ENCODE measurements at places on chromosomes 3 and 15. TPM values are rescaled to one million over a fixed set of nuclear protein-coding genes. Genes with fewer than 3 reads are reported as not detected.

Gene MESP2
- 1.2 TPM for total RNA-seq

Gene GOLGA6D
- not detected for total RNA-seq

Gene SCN11A
- 0.72 TPM for total RNA-seq

Gene PRSS50
- not detected for total RNA-seq

Gene MEIS2
- 41.0 TPM for total RNA-seq

Gene CTXND1
- 5.3 TPM for total RNA-seq

Gene TGFBR2
- 15.5 TPM for total RNA-seq

Gene ALDH1A2
- total RNA-seq, result 10.7 TPM

Gene KLHL6
- total RNA-seq, result 3.2 TPM

Gene TRPM1
- total RNA-seq, result 0.65 TPM

Gene TRAIP
- total RNA-seq, result 3.7 TPM

Gene SERINC4
- total RNA-seq, result 0.60 TPM

Gene LRRC31
- total RNA-seq, result not detected

Gene NKIRAS1
- total RNA-seq, result 61.3 TPM

Gene IQCH
- 4.3 TPM for total RNA-seq

Gene PIK3CA
- total RNA-seq, result 36.8 TPM

Gene POLQ
- total RNA-seq, result 0.70 TPM

Gene POC1A
- total RNA-seq, result 3.5 TPM

Gene SLC51A
- 0.95 TPM for total RNA-seq

Gene DUOX2
- 0.33 TPM for total RNA-seq

Gene NMB
- 3.4 TPM for total RNA-seq

Gene STAB1
- total RNA-seq, result 18.0 TPM

Gene MFGE8
- total RNA-seq, result 98.4 TPM

Gene COL7A1
- 17.5 TPM for total RNA-seq

Gene CFAP100
- total RNA-seq, result 0.97 TPM

Gene SYNPR
- 86.0 TPM for total RNA-seq

Gene ST3GAL6
- total RNA-seq, result 32.4 TPM

Gene SYNM
- 84.3 TPM for total RNA-seq

Gene NR2E3
- not detected for total RNA-seq

Gene ZKSCAN7
- 5.2 TPM for total RNA-seq

Gene CSPG4
- 16.8 TPM for total RNA-seq

Gene CATSPER2
- total RNA-seq, result 30.4 TPM

Gene CLEC3B
- 18.2 TPM for total RNA-seq

Gene ARPP21
- 100 TPM for total RNA-seq

Gene ATP2B2
- 364 TPM for total RNA-seq

Gene ARHGAP31
- 18.4 TPM for total RNA-seq

Gene WDR76
- total RNA-seq, result 4.3 TPM

Gene MORC1
- 0.27 TPM for total RNA-seq

Gene REC114
- not detected for total RNA-seq

Gene ZNF501
- 7.0 TPM for total RNA-seq

Gene PTH1R
- 16.3 TPM for total RNA-seq

Gene GOLGA6L7
- not detected for total RNA-seq

Gene GOLGA8J
- not detected for total RNA-seq

Gene TXNRD3
- 10.9 TPM for total RNA-seq

Data from dorsolateral prefrontal cortex (tissue), 122 donors.